ELF-1 (cell line): ENCODE measurements at places on chromosomes 1 and 21.

- no peak for DNase-seq
Observed at GRCh38 chr1:8318436-8318835, 522 bp downstream of the SLC45A1 start.

GRCh38 chr1:213905344-213905743, 82.4 kb upstream of the PROX1 start:
- no peak for DNase-seq

GRCh38 chr1:43960798-43961197, 9.0 kb upstream of the DPH2 start:
- DNase-seq: no peak

DNA sequence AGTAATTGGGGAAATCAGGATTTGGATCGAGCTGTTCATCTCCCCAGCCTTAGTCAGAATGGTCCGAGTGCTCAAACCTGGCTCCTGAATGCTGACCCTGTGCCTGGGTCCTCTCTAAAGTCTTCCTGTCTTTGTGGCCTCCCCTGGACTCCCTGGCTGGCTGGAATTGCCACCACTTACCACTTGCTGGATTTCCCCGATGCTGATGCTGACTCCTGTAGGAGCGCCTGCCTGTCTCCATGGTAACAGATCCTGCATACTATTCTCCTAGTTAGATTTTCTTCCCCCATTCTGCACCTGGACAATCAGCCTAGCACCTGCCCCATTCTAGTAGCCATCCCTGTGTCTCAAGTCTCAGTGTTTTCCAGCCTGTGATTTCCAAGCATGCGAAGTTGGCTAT, 382.2 kb upstream of the ESRRG start:
- DNase-seq: no peak

GRCh38 chr1:88003255-88003654, 674.6 kb downstream of the LMO4 start:
- DNase-seq: no peak

GRCh38 chr1:178094739-178095645, 1.1 kb downstream of the RASAL2 start:
- no peak for DNase-seq

DNA sequence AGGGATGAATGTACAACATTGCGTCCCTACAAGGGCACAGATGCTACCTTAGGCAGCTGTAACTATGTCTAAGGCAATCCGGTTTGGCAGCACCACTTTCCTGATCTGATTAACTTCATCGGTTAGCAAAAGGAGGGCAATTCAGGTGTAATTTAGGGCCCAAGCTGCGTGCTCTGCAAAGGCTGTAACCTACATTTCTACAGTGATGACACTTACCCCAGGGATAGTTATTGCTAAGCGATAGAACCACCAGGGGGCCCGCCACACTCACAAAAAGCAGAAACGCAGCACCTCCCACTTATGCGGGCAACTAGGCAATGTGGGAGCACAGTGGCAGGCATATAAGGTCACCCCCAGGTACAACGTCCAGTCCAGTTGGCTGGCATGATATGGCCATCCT, 113.5 kb downstream of the GDAP2 start:
- peak; percentile 19 for DNase-seq

- DNase-seq: no peak
Observed at GRCh38 chr1:173863224-173864161, 4.3 kb downstream of the GAS5 start.

GRCh38 chr1:4600615-4601460, 53.6 kb upstream of the AJAP1 start:
- DNase-seq: no peak

GRCh38 chr1:182183606-182184005, 122.1 kb upstream of the ZNF648 start:
- no peak for DNase-seq

DNA sequence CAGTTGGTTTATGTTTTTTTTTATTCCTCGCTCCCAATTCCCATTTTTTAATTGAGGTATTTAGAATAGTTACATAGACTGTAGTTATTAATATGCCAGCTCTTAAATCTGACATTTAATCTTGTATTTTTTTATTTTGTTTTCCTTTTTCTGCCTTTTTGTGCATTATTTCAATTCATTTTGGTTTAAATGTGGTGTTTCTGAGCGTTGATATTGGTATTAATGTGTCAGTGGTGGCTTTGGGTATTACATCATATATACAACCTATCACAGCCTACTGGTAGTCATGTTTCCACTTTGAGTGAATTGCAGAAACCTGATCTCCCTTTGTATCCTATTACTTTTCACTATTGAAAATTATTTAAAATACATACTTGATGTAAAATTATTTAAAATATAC, 1027.3 kb downstream of the KCNT2 start:
- DNase-seq: no peak

- no peak for DNase-seq
Observed at GRCh38 chr1:195415584-195415983, 1192.7 kb downstream of the KCNT2 start.

DNA sequence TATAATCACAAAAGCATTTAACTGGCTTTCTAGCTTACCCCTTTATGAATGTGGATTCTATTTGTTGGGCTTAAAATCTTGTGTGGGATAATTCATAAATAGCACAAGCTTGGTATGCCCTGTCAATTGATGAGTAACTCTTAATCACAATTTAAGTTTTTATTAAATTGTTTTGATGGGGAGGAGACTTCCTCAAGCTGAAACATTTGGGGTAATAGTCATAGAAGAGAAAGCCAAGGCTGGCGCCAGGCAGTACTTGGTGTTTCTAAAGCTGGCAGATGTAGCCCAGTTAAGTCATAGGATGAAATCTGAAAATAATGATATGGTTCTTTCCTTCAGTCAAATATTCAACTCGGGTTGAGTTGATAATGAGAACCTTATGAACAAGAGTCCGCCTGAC, 167.2 kb downstream of the FMN2 start:
- DNase-seq: no peak

DNA sequence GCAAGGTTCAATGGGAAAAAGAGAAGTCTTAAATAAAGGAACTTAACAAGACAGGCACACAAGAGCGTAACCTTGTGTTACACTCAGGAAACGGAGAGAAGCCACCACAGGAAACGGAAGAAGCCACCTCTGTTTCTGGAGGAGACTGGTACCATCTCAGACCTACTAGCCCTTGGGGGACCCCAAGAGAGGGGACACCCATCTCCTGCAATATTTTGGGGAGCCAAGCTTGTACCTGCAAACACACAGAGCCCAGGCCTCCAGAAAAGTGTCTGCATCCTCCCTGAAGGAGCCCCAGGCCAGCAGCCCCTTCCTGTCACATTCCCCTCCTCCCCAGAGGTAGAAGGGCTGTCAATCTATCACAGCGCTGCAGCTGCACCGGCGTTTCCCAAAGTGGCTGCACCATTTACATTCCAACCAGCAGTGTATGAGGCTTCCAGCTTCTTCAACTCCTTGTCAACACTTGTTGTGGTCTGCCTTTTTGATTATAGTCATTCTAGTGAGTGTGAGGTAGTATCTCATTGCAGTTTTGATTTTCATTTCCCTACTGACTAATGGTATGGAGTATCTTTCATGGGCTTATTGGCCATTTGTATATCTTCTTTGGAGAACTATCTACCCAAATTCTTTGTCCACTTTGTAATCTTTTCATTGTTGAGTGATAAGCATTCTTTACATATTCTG, 23.0 kb upstream of the PADI1 start:
- DNase-seq: peak; percentile 63

- DNase-seq: no peak
Observed at GRCh38 chr1:35888255-35888654, 5.2 kb downstream of the AGO1 start.

DNA sequence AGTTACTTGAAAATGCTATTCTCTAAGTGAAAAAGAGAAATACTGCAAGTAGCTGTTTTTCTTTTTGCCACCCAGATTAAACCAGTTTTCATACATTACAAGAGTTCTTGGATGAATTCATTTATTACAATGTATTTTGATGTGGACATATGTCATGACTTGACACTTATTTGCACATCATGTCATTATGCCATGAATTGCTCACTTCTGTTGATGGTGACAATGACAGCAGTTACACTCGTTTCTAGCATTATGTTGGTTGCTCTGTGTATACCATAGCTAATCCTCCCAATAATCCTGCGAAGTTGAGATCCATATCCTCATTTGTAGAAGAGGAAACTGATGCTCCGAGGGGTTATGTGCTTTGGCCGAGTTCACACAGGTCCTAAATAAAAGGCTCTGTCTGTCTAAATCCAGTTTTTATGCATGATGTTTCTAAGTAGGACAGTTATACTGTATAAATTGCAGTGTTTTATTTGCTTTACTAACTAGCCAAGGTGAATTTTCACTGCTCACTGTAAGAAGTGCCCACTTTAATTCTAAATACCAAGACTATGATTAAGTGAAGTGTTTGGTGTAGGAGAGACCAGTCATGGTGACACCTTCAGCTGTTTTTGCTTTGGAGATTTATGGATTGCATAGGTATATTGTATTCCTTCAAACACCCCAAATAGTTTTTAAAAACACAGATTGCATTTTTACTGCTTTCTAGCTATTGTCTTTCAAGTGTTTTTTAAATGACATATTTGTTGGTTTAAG, 56.7 kb downstream of the PRDM2 start:
- DNase-seq: no peak

GRCh38 chr1:2587860-2588571, 1.4 kb downstream of the PRXL2B start:
- DNase-seq: no peak

DNA sequence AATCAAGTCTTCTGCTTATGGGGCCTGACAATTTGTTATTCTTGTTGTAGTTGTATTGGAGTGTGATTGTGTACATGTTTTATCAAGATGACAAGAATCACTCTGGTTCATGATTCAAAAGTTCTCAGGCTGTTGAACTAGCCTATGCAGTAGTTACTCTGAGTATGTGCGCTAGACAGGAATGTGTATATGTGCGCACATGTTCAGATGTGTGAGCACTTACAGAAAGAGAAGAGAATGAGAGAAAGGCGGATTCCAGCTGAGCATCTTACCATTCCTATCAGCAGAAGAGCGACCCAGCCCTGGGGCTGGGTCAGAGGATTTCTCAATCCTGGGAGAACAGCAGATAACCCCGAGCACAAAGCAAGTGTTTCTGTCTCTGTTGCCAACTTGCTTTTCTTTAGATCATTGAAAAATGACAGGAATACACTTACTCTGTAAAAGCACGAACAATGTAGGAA, 110.8 kb upstream of the HOOK1 start:
- no peak for DNase-seq

GRCh38 chr1:3304246-3304645, 150.2 kb upstream of the ARHGEF16 start:
- no peak for DNase-seq

DNA sequence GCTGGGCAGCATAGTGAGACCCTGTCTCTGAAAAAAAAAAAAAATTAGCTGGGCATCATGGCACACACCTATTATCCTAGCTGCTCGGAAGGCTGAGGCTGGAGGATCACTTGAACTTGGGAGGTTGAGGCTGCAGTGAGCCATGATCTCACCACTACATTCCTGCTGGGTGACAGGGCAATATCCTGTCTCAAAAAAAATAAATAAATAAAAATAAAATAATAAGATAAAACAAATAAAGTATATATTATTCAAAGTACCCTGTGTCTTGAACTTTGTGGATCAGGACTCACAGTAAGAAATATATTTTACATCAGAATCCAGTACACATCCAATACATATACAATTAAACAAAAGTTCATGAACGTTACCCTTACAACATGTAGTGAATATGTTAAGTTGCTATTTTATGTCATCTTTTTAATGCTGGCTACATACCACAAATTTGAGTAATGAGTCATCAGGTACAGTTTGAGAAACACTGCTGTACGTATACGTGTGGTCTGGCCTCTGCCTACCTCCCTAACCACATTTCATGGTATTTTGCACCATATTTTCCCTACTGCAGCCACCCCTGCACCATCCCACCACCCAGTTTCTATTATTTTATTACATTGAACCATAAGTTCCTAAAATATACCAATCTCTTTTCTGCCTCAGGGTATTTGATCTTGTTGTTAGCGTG, 4.4 kb downstream of the NME7 start:
- no peak for DNase-seq

DNA sequence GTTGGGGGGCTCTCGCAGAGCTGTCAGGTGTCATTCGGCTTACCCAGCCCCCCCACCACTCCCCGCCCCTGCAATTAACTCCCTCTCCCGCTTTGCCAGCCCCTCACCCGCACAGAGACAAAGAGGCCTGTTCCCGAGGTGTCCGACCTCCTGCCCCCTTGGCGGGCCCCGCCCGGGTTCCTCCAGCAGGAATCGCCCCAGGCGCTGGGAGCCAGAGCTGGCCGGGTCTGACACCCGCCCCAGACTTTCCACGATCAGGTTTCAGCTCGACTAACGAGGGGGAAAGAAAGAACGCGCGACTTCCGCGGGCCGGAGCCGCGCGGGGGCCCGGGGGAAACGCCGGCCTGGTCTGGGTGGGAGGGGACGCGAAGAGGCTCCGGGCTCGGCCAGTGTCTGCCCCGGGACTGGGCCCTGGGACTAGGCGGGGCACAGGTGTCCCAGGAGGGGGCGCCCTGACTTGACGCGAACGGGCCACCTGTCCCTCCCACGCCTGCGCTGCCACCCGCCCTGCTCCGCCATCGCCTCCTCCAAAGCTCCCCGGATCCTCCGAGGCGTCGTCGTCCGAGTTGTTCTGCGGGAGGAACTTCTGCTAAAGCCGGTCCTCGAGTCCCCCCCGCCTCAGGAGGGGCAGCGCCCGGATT, 36.4 kb upstream of the HHAT start:
- DNase-seq: peak; percentile 92

DNA sequence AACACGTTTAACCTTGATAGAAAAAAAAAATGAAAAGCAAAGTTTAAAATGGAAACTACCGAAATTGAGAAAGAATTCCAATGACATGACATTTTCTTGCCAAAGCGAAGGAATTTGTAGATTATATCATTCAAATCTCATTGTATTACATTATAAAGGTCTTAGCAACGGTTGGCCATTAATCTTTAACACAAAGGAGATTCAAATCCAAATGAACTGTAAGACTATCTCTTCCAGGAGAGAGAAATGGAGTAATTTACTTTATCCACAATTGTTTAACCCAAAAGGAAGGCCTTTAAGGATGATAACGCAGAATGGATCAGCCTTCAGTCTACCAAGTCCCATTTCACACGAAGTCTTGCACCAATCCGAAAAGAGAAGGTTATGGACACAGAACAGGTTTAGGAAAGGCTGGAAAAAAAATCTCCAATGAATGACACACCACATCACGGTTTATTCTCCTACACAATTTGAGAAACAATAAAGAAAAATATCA, 1.5 kb downstream of the ENAH start:
- DNase-seq: no peak

DNA sequence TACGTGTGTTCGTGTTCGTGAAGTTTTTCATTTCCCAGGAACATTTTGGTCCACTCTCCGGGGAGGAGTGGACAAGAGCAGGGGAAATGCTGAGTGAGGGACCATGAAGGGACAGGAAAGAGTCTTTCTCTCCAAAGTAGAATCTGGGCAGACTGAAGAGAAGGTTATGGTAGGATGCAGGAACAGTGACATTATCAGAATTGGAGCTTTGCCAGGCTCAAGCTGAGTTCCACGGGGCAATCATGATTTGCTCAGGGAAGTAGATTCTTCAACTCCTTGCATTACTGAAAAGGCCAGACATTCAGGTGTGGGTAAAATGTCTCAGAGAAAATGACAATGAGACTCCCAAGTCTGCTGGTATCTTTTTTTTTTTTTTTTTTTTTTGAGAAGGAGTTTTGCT, 16.6 kb downstream of the ATP1A4 start:
- DNase-seq: no peak

- no peak for DNase-seq
Observed at GRCh38 chr1:247825362-247825761, 1.4 kb upstream of the OR14A16 start.

GRCh38 chr1:166089804-166090203, 77.0 kb downstream of the FAM78B start:
- no peak for DNase-seq
